G401 (cell line): ENCODE measurements at places on chromosomes 11 and 22. TPM values are rescaled to one million over a fixed set of nuclear protein-coding genes. Genes with fewer than 3 reads are reported as not detected.

Gene SCN3B
- not detected in 2 replicates for total RNA-seq

Gene DRAP1
- 174 and 179 TPM in 2 replicates for total RNA-seq

DNA sequence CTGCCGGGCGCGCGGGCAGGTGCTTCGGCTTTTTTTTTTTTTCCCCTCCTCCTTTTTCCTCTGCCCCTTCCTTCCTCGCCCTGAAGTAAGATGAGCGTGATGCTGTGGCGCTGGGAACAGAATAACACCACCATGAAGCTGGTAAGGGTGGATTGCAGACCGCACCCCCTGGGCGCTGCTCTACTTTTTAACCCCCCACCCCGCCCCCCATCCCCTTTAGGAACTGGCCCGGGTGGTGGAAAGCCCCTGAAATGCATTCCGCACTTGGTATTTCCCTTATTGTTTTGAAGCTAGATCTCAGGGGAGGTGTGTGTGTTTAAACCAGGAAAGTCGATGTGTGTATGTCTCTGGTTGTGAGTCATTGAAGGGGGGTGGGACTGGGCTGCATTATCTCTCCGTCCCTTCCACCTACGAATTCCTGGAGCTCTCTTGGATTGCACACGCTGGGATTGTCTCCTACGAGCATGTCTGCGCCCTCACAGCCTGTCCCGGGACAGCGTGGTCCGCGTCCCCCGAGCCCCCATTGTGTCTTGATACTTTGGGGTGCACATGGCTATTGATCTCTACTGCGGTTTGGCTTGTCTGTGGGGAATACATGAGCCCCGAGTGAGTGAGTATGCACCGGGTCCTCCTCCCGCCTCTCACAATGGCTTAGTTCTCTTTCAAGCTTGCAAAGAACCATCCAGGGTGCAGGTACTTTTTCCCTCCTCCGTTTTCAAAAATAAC is 64.9 kb downstream of the NAV2 start:
- peak; percentile 49 for DNase-seq

- DNase-seq: no peak
Measured at GRCh38 chr22:37753746-37754145, 54.0 kb upstream of the GCAT start.

DNA sequence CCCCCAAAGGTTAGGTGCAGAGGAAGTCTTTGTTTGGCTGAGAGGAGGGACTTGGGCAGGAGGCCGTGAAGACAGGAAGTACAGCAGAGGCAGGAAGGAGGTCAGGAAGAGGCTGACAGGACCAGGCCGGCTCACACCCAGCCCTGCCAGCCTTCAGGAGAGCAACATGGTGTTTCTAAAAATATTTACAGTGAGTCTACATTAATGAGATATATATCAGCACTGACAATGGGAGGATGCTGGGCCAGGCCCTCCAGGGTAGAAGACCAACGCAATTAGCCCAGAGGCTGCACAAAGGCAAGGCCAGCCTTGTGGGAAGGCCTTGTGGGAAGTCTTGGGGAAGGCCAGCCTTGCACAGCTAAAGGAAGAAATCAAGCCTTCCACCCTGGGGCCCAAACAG is 7.9 kb upstream of the APLNR start:
- DNase-seq: no peak

DNA sequence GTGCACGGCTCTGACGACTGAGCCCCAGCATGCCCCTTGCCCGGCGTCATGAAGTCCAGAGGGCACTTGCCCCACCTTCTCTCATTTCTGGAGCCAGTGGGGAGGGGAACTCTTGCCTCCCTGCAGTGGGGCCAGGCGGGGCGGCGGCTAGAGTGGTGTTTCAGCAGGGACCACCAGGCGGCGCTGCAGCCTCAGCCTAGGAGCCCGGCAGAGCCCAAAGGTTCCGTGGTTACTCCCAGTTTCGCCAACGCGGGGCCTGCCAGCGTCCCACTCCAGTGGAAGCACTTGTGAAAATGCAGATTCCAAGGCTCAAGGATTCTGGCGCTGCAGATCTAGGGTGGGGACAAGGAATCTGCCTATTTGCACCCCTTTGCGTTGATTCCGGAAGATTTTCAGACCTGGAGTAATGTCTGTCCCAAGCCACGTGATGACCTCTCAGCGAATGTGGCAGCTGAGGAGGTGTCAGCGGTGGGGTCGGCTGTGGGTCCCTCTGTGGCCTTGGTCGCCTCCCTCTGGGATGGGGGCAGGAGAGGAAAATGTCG is 55.7 kb downstream of the CD82 start:
- DNase-seq: peak; percentile 84

- no peak for DNase-seq
Measured at GRCh38 chr11:95680169-95680929, 109.2 kb downstream of the FAM76B start.

Gene OR51E2
- total RNA-seq: not detected in 2 replicates

Gene CRACR2B
- total RNA-seq: 28.3 and 47.8 TPM in 2 replicates

Gene KAT5
- 66.3 and 71.4 TPM in 2 replicates for total RNA-seq

GRCh38 chr11:129145276-129145675 is 46.8 kb downstream of the ARHGAP32 start:
- DNase-seq: no peak

DNA sequence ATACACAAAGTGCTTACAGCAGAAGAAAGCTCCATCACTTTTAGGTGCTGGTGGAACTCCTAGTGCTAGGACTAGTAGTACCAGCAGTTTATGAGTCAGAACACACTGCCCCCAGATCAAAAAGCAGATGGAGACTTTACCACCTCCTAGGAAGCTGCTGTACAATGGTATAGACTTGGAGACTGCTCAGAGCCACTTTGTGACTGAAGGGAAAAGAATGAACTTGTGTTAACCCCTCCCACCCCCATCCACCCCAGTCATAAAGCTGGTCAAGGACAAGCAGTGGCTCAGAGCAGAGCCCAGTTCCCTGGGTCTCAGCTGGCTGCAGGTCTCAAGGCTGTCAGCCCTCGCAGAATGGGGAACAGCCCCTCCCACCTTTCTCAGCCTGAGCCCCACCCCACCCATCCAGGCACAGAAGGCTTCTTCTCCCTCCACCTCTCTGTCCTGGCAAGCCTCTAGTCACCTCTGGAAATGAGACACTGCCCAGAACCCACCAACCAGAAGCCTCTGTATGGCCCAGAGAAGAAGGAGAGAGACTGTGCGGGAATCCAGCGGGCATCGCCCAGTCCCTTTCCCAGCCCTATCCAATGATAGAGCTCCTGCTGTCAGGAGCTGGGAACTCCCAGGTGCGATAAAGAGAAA is 23.8 kb downstream of the PACSIN2 start:
- no peak for DNase-seq

DNA sequence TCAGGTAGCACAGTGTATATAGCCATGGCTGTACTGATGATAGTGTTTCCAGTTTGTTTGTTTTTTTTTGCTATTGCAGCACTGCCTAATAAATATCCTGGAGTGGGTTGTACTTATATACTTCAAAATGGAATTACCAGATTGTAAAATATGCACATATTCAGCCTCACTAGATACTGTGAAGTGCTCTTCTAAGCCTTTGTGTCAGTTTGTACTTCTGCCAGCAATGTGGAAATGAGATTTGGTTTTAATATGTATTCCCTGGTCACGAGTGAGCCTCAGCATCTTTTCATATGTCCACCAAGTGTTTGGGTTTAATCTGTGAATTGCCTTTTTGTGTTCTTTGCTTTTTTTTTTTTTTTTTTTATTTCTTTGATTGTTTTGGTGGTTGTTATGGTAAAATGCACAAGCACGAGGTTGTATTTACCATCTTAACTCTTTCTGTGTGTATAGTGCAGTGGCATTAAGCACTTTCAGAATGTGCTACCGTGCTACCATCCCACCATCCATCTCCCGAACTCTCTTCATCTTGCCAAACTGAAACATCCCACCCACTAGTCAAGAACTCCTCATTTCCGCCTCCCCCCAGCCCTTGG is 34.9 kb downstream of the ST3GAL4 start:
- DNase-seq: no peak

DNA sequence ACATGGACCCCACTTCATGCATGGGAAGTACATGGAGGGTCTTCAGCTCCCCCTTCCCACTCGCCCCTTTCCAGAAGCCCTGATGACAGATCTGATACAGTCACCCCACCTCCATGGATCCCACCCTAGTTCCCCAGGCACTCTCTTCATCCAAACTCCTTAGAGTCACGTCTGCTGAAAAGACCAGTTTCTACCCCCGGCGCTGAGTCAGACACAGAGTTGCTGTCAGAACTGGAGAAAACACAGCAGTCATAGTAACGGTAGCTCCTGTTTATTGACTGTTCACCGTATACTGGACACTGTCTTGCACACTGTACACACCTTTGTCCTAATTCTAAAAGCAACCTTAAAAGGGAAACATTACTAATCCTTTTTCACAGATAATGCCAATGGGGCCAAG is 29.1 kb downstream of the DRD2 start:
- no peak for DNase-seq

Gene NPAS4
- total RNA-seq: not detected in 2 replicates

DNA sequence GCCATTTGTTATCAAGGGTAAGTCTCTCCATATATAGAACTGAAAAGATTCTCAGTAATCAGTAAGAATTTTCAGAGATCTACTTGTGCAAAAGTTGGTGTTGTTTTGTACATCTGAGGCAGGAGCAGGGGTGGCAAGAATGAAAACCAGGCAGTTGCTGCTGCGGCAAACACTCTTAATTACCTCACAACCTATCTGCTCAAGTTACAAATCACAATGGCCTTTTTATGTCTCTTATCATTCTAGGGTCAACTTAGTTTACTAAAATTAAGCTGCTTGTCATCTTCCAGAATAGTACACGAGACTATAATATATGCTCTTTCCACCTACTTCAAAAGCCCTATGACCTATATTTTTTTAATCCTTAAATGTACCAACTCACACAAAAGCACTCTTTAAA is 14.3 kb upstream of the FSHB start:
- DNase-seq: no peak

DNA sequence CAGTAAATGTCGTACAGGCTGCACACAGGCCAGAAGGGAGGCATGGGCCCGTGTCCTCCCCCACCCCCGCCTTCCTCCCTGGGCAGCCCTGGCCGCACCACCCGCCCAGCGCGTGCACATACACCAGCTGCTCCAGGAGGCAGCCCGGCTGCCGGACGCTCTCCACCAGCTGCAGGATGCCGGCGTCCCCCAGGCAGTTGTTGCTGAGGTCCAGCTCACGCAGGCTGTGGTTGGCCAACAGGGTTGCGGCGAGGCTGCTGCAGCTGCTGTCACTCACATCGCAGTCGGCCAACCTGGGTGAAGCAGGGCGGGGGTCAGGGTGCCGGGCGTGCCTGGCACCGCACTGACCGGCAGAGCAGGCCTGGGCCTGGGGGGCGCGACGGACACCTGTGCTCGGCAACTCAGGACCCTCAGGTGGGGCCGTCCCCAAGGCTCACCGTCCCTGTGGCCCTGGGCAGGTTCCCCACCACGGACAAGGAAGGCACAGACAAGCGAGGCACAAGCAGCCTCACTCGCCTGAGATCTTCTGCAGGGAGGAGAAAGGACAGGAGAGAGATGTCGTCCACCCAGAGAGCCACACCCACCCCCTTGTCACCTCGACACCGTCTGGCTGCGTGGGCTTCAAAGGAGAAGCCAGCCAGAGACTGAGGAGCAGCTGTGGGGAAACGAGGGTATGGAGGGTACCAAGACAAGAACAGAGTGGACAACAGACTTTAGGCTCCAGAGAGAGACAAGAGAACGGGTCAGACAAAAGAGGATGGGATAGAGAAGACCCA is 12.1 kb downstream of the RNH1 start:
- no peak for DNase-seq

DNA sequence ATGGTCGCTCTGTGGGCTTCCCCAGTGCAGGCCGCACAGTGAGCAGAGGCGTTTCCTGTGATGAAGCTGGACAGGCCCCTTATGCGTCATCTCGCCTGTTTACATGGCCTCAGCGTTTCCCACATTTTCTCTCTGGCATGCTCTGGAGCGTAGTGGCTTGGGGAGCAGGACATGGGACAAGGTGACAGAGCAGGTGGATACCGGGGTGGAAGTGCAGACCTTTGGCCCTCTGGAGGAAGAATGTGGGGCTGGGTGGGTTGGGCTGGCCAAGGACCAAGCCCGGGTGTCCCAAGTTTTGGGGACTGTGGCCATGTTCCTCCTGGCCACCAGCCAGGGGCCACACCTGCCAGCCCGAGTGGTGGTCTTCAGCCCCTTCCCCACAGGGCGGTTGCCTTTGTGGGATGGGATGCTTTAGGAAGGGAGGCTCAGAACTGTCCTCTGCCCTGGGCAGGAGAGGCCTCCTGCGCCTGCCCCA is 446.6 kb downstream of the TBC1D22A start:
- DNase-seq: no peak

DNA sequence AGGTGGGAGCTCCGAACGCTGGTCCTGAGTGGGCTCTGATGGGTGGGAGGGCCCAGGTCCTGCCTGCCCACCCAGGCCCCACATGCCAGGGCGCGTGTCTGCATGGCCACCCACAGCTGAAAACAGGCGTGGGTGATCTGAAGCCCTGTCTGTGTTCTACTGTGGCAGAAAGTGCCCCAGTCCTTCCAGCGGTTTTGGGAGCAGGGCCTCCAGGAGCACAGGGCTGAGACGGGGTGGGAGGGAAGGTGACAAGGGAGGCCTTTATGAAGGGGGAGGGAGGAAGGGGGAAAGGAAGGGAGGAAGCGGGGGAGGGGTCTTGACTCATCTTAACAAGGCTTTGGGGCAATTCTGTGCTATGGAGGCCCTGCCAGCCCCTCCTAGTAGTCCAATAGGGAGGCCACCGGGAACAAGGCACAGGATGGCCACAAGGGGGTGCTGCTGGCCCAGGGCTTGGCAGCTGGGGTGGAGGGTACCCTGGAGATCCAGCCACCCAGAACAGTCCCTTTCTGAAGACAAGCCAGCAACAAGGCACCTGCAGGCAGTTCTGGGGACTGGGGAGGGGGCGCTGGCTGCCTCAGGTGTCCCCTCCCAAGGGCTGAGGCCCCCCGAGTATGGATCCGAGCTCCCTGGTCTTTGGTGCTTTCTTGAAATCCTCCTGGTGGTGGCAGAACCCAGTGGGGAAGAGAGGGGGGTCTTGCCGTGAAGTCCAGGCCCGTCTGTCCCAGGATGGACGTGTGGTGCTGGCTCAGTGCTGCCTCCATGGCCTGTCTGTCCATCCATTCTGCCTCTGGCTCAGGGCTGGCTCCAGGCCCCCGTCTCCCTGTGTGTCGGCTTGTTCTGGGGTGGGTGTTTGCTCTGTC is 6.3 kb upstream of the FADS3 start:
- peak; percentile 55 for DNase-seq

DNA sequence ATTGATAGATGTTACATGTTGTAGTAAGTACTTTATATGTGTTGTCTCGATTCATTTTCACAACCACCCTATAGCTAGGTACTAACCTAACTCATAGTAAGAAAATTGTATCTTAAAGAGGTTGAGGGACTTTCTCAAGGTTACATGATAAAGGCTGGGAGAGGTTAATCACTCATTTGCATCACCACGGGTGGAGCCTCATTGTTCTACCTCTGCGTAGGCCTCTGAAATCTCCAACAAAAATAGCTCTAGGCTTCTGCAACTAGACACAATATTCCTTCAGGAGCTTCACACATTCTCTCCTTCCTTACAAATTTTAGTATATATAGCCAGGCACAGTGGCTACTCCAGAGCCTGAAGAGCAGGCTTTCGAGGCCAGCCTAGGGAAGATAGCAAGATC is 408.9 kb upstream of the ANO5 start:
- DNase-seq: no peak

Gene P4HA3
- total RNA-seq: 0.85 and 1.8 TPM in 2 replicates

GRCh38 chr11:45512471-45513148 is 152.8 kb downstream of the CHST1 start:
- DNase-seq: no peak

GRCh38 chr22:36267058-36267457 is 14.1 kb downstream of the APOL1 start:
- DNase-seq: no peak
